Kidney (tissue), 22 donors: ENCODE measurements at places on chromosomes 7 and 10. TPM values are rescaled to one million over a fixed set of nuclear protein-coding genes. Genes with fewer than 3 reads are reported as not detected.

DNA sequence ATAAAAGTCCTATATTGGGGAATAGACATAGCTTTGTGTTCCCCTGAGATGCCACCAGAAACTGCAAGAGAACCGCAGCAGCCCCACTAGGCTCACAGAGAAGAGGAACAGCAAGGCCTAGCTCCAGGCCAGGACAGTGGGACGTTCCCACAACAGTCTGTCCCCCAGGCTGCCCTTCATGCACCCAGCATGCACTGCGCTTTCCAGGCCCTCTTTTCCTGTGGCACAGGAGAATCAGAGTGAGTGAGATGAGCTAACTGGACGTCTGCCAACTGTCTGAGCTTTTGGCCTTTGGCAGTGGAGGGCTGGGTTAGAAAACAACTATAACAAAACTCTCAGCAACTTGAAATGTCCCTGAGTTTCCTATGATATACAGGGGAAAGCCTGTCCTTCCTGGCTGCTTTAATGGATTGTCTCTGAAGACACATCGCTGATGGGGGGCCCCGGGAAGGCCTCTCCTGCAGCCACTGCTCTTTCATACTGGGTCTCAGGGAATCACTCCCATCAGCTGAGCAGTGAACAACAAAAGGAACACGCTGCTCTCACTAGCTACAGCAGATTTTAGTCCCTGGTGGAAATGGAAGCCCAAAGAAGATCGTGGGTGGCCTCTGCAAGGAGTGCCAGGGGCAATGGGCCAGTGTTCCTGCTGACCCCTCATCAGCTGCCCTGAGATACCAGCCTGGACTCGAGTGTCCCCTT, 53.5 kb downstream of the PODXL start:
- peak; percentile 40 for DNase-seq

SSC4D gene
- 12.9 TPM for polyA plus RNA-seq

- no peak for DNase-seq
These were observed 7.4 kb downstream of the CREB5 start for GRCh38 chr7:28419716-28420115.

DNA sequence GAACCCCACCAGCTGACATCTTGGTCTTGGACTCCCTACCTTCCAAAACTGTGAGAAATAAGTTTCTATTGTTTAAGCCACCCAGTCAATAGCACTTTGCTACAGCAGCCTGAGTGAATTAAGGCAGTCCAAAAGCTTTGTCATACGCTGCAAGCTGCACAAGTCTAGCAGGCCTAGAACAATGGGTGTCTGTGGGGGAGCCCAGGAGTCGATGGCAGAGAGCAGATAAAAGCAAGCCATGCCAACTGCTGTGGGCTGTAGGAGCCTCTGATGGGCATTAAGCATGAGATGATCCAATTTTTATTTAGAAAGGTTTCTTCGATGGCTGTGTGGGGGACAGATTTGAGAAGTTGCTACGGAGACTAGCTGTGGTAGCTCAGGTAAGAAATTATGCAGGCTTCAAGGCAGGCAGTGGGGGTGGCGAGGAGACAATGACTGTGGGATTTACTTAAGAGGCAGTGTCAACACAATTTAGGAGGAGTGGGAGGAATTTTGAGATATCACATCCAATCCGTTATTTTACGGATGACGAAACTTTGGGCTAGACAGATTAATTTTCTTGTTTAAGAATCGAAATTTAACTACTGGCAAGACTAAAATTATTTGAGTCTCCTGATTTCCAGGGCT, 110.4 kb downstream of the NRCAM start:
- DNase-seq, result no peak

DNA sequence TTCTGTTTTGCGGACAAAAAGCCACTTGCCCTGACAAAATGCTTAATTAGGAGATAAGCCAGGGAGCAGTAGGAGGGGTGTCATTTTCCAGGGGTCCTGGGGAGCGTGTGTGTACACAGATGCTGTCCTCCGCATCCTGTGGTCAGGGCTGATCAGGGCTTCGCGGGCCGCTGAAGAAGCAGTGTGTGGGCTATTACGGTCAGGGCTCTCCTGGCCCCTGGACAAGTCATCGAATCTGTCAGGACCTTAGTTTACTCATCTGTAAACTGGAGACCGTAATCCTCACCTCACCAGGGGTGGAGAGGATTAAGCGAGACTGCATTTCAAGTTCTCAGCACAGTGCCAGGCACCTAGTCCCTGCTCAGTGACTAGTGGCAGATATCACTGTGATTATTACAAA, 26.0 kb upstream of the MXI1 start:
- DNase-seq, result no peak

C7orf33 gene
- not detected for polyA plus RNA-seq

GRCh38 chr10:49212783-49213182, 24.6 kb upstream of the TMEM273 start:
- DNase-seq, result no peak

SLC29A3 gene
- polyA plus RNA-seq, result 5.7 TPM

- no peak for DNase-seq
These were observed 471.6 kb upstream of the AKR1E2 start for GRCh38 chr10:4354382-4354812.

DNA sequence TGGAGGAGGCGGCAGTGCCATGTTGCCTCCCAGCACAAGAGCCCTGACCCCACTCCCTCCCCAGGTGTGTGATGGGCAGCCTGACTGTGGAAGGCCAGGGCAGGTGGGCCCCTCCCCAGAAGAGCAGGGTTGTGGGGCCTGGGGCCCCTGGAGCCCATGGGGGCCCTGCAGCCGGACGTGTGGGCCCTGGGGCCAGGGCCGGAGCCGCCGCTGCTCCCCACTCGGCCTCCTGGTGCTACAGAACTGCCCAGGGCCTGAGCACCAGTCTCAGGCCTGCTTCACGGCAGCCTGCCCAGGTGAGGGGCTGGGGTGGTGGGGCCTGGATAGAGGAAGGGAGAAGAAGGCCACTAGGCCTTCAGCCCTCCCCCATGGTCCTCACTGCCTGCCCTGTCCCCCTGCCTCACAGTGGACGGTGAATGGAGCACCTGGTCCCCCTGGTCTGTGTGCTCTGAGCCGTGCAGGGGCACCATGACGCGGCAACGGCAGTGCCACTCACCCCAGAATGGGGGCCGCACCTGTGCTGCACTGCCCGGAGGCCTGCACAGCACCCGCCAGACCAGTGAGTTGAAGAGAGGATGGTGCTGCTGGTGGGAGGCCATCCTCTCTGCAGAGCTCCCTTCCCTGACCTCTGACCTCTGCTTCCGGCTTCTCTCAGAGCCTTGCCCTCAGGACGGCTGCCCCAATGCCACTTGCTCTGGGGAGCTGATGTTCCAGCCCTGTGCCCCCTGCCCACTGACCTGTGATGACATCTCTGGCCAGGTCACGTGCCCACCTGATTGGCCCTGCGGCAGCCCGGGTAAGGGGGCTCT, 18.2 kb upstream of the ZNF467 start:
- no peak for DNase-seq

CPVL gene
- polyA plus RNA-seq, result 104 TPM

DNA sequence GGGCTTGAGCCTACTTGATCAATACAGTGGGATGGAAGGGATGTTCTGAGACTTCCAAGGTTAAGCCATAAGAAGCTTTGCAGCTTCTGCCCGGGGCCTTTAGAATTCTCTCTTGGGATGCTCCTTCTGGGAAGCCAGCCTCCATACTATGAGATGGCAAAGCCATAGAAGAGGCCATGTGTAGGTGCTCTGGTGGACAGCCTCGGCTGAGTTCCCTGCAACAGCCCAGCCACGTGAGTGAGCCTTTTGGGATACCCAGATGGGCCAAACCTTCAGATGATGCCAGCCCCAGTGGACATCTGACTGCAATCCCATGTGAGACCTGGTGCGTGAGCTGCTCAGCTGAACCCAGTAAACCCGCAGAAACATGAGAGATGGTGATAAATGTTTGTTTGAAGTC, 370.6 kb downstream of the RPS24 start:
- no peak for DNase-seq

SPDYE6 gene
- not detected for polyA plus RNA-seq

- DNase-seq, result no peak
These were observed 107.3 kb downstream of the CELF2 start for GRCh38 chr10:11125004-11125403.

CALU gene
- polyA plus RNA-seq, result 32.9 TPM

DNA sequence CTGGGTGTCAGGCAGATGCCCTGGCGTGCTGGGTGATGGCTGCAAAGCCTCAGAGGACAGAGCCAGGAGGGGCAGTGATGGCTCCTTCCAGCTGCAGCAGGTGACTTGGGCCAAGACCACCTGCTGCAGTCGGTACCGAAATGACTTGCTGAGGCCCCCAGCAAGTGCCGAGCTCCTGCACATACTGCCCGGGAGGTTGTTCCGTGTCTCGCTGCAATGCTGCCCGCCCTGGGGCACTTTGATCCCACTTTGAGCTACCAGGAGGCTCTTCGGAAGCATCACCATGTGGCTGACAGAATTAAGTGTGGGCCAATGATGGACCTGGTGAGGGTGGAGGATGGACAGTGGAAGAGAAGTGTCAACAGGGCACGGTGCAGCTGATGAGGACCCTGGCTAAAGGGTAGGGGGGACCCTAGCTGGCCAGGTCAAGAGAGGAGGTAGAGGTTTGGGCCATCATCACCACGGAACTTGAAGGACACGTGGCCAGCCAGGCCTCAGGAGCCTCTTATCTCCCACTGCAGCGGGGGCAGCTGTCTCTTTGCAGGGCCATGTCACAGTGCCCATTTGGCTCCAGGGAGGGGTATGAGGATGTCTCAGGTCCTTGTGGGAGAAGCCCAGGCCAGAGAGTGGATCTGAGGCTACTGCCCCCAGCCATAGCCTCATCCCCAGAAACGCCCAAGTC, 51.1 kb upstream of the NANOS1 start:
- DNase-seq, result no peak

DNA sequence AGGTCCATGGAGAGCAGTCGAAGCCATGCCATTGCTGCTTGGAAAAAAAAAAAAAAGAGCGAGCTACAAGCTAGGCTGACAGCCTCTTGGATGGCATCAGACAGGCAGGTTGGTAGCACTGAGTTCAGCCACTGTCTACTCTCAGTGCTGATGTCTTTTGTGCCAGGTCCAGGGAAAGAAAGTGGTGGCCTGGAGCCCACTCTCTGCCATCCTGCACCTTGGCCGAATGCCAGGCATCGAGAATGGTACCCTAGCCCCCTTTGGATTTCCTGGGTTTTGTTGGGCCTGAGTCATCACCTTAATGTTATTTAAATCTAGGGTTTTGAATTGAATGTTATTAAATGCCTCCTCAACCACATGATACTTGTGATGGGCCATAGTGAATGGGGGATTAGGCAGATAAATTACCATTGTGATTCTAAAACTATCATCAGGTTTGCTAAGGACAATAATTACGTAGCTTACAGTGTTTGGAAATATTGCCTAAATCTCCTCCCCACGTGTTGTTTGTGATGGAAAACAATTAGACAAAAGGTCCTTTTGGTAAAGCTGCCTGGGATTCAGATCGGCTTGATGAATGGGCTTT, 195.7 kb upstream of the GPR26 start:
- no peak for DNase-seq

UTF1 gene
- not detected for polyA plus RNA-seq

DNA sequence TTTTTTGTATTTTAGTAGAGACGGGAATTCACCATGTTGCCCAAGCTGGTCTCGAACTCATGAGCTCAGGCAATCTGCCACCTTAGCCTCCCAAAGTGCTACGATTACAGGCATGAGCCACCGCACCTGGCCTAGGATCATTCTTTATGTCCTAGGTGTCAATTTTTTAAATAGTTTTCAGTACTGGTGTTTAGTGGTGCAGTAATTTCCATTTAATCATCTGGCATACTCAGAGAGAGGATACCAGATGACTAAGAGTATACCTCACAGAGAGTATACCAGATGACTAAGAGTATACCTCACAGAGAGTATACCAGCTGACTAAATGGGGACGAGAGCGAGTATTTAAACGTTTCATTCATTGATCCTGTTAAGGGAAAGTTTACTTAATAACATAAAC, 37.3 kb upstream of the TMEM248 start:
- DNase-seq, result no peak

- peak; percentile 68 for DNase-seq
These were observed 2.3 kb downstream of the UNCX start for GRCh38 chr7:1234881-1235500.

DNA sequence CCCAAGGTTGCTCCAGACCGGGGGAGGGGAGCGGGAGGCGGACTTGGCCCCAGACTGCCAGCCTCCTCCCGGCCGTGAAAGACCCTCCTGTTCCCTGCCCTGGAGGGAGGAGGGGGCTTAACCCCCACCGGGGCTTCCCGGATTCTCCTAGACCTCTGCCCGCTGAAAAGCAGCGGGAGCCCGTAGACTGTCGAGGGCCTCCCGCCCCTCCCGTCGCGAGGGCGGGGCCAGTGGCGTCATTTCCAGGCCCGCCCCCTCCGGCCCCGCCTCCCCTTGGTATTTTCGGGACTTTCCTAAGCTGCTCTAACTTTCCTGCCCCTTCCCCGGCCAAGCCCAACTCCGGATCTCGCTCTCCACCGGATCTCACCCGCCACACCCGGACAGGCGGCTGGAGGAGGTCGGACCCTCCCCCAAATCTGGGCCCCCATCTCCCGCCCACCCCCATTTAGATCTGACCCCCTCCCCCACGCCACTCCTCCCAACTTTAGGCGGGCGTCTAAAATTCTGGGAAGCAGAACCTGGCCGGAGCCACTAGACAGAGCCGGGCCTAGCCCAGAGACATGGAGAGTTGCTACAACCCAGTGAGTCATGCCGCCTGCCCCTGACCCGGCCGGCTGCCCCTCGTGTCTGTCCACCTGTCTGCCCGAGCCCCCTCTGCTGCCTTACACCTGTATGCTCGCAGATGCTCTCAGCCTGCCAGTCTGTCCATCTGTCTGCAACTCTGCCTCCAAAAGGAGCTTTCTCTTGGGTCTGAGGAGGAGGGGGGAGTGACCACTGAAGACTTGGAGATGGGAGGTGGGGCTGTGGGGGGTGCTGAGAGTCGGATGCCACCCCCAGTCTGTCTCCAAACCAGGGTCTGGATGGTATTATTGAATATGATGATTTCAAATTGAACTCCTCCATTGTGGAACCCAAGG, at the start of gene NFKB2:
Gene NFKB2 (plus strand): TSS at position 306 of the 917 bp plus-strand sequence. CDS start 255 bp downstream, at position 561.
- peak; percentile 94 for DNase-seq

DNA sequence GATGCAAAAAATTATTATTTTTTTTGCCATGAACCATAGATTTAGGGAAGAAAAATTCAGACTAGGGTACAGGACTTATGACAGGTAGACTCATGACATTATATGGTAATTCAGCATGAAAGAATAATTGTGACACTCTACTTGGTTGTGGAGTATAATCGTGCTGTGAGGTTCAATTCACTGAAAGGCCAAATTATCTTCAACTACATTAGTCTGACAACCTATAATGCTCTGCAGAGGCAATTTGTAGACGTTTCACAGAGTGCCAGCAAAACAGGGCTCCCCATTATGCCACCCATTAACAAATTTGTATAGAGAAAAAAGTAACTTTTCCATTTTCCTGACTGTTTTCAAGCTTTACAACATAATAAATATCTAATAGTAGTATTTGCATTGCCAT, 292.6 kb downstream of the LRMDA start:
- no peak for DNase-seq

PMPCB gene
- polyA plus RNA-seq, result 85.3 TPM

DNA sequence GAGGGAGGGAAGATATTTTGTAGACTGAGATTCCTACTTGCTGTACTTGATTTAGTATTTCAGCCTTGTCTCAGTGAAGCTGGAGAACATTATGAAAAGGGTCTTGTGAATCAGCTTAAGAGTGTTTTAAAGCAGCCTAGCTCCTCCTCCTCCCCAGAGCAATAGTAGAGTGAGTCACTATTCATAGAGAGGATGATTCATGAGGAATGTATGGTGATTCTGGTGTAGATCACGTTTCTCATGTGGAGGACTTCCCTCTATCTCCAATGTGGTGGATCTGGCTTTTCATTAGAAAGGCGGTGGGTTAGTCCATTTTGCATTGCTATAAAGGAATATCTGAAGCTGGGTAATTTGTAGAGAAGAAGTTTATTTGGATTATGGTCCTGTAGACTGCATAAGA, 340.1 kb upstream of the CHRM2 start:
- no peak for DNase-seq

STEAP4 gene
- polyA plus RNA-seq, result 3.4 TPM

GRCh38 chr10:96441987-96442643, 71.6 kb downstream of the TLL2 start:
- no peak for DNase-seq

FXYD4 gene
- polyA plus RNA-seq, result 392 TPM
